ENCODE measurements at places on chromosomes 16 and 17.

- DNase-seq: no peak
Measured at GRCh38 chr17:681316-681715, 33.3 kb downstream of the VPS53 start.

DNA sequence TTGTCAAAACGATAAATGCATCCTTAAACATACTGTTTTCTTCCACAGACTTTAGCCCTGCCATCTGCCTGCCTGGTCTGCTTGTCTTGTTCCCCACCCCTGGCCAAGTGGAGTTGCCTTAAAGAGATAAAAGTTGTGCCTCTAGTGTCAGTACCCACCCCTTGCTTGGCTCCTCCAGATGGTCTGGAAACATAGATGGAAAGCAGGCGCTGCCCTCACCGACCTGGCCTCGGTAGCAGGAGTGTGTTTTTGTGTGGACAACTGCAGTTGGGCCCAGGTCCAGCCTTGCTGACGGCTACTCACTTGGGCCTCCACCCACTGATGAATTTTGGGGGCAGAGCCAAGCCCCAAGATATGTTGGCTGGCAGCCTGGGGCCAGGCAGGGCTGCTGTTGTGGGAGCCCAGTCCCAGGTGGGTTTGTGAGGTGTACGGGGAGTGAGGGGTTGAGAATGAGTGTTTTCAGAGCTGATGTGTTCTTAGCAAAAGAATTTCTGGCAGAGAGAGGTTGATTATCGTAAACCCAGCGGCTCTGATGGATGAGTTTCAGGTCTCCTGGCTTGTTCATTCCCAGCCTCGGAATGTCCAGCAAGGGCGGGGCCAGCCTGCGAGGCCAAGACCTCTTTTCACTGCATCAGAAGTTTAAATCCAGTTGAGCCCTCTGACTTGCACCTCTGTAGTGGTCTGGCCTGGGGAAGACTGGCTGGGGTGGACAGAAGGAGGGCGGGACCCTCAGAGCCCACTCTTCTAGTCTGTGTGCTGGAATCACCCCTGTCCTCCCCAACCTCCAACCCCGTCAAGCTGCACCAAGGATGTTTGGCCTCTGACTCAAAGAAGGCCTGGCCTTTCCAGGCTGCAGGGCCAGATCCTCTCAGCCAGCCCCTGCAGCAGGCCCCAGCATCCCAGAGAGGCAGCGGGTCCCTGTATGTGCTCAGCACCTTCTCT lies 179.7 kb downstream of the RAB11FIP4 start:
- DNase-seq: no peak

- DNase-seq: no peak
Measured at GRCh38 chr17:15124746-15125145, 140.4 kb downstream of the PMP22 start.

- DNase-seq: no peak
Measured at GRCh38 chr17:75492555-75493168, 22.7 kb downstream of the CASKIN2 start.

- DNase-seq: no peak
Measured at GRCh38 chr16:24102209-24102660, 153.9 kb upstream of the CACNG3 start.

GRCh38 chr16:12341423-12341822 lies 364.9 kb downstream of the SNX29 start:
- DNase-seq: no peak

Data from cortex of kidney (tissue), 1 donor.